ENCODE measurements at places on chromosomes 6 and 20. TPM values are rescaled to one million over a fixed set of nuclear protein-coding genes. Genes with fewer than 3 reads are reported as not detected.
A peak's percentile ranks its signal among the peaks of the same experiment; 100 is the strongest.

- peak; percentile 73 for DNase-seq
Measured at GRCh38 chr6:165847407-165848085, 184.5 kb upstream of the PDE10A start.

DNA sequence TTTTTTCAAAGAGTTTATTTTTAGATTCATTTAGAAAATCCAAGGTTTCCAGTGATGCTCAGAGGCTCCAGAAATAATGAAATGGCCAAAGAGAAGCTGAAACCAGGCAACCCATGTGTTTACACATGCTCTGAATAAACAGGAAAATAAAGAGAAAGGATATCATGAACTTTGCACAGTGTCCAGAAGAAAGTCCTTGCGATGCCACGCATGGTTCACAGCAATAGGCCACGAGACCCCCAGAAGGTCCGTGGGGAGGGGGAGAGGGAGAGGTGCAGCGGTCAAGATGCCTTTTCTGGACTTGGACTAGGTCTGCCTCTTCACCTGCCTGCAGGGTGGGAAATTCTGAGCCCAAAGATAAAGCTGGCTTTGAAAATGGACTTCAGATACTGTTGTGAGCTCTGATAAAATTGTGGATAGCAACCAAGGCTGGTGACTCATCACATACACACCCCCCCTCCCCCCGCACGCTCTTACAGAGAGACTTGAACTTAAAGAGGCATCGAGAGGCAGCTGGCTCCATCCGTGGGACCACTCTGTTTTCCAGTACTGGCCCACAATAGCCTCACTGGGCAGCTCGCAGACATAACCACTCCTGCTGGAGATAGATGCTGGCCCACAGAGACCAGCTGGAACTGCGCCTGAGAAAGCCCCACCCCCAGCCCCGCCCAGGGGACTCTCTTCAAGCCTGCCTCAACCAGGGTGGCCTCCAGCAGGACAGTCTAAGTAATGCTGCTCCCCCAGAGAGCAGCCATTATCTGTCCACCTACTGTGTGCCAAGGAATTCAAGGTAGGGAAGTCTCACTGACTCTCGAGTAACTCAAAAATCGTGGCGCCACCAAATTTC is 21.2 kb upstream of the NFATC2 start:
- DNase-seq = no peak

GRCh38 chr6:122322824-122323223 is 76.6 kb upstream of the HSF2 start:
- DNase-seq = no peak

GRCh38 chr20:23832775-23833513 is 6.4 kb upstream of the CST2 start:
- no peak for DNase-seq

GRCh38 chr6:36327919-36328236 is 8.8 kb downstream of the BNIP5 start:
- DNase-seq = no peak

GRCh38 chr6:99589290-99589672 is 17.4 kb upstream of the PRDM13 start:
- no peak for DNase-seq

- DNase-seq = no peak
Measured at GRCh38 chr6:113695516-113695915, 161.6 kb upstream of the MARCKS start.

GRCh38 chr6:126388104-126388598 is 48.2 kb downstream of the CENPW start:
- DNase-seq = no peak

DNA sequence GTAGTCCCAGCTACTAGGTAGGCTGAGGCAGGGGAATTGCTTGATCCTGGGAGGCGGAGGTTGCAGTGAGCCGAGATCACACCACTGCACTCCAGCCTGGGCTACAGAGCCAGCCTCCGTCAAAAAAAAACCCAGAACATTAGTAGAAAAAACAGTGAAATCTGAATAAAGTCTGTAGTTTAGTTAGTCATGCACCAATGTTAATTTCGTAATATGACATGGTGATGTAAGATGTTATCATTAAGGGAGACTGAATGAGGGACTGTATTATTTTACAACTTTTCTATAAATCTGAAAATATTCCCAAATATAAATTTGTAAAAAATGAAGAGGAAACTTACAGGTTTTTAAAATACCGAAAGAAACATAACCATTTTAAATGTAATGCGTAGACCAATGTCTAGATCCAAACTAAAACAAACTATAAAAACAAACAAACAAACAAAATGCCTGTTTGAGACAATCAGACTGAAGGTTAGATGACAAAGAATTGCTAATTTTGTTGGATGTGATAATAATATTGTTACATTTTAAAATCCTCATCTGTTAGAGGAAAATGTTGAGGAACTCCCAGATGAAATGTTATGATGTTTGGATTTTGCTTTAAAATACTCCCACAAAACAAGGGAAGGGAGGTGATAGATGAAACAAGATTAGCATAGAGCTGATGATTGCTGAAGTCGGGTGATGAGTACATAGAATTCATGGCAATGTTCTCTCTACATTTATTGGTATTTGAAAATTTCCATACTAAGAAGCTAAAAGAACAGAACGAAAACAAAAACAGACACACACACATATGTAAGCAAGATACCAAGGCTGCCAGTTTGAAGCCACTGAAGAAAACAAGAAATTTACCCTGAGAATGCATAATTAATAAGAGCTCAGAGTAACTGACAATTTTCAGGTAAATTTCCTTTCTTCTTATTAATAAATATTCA is 1.8 kb downstream of the GSTA4 start:
- DNase-seq = no peak

- DNase-seq = no peak
Measured at GRCh38 chr20:15895560-15896084, 677.6 kb downstream of the KIF16B start.

GRCh38 chr20:9390441-9390840 is 123.9 kb upstream of the LAMP5 start:
- no peak for DNase-seq

DNA sequence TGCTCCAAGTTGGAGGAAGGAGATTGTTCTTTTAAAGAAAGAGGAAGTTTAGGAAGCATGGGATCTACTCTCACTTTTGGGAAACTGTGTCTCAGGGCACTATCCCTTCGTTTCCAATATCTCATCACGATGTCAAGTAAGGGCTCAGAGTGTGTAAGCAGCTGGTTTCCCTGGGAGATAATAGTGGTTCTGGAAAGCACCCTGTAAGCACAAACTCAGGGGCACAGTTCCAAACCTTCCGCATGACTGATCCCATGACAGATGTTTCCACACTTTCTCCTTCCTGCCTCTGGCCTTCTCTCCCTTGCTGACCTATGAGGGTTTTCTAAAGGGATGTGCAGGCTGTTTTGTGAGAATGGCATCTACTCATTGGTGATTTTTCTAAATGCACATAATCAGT is 33.9 kb downstream of the ADTRP start:
- DNase-seq = no peak

DNA sequence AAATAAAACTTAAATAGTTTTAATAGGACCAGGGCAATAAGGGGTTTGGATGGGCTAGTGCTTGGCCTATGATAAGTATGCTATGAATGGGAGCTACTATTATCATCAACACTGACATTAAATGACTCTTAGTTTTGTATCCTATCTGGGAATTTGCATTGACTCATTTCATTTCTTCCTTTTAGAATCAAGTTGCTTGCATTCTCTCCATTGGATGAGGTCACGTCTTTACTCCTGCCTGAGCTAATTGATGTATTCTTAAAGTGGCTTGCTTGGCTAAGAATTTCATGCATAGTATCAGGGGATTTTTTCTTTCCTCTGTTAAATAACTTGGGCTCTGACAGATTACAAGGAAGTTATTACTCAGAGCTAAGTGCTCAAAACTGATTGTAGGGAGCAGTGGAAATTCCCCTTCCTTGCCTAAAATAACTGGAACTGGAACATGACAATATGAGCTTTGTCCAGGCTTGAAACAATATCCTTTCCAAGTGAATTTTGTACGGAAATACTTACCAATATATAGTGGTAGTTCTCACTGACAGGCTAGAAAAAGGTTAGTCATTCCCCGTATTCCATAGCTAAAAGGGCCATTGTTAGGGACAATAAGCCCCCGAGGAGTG is 169.9 kb downstream of the BCAS1 start:
- DNase-seq = no peak

- peak; percentile 42 for DNase-seq
Measured at GRCh38 chr6:169847901-169848311, 96.5 kb downstream of the ERMARD start.

GRCh38 chr6:133502441-133503335 is 261.5 kb downstream of the EYA4 start:
- no peak for DNase-seq

DNA sequence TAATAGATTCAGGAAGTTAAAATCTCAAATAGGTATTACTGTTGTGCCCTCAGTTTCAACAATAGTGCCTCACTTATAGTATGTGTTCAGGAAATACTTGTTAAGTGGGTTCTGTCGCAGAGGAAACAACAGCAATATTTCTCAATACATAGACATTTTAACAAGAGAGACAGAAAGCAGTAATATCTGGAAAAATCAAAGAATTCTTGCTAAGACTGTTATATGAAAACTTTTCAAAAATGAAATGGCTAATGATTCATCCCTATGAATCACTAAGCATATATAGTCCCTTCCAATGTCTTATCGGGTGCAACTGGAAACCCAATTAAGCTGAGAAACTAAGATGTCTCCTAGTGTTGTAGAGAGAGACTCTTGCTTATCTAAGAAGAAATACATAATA is 668.9 kb downstream of the TFAP2A start:
- no peak for DNase-seq

- no peak for DNase-seq
Measured at GRCh38 chr6:14765106-14765505, 480.8 kb upstream of the JARID2 start.

GRCh38 chr6:45297320-45297719 is 30.8 kb upstream of the RUNX2 start:
- no peak for DNase-seq

DNA sequence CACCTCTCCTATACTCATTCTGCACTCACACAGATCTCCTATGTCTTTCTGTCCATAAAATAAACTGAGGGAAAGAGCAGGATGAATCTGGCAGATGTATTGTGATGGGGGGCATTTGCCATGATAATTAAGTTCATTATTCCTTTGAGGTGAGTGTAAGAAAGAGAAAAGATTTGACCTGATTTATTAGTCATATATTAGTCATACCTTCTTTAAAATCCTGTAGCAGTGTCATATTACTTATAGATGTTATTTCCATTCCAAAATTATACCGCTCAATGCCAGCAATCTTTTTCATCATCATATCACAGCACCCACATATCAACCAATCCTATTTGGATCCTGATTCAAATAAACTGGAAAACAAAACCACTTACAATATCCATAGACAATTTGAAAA is 733.3 kb upstream of the SLC35B3 start:
- no peak for DNase-seq

DNA sequence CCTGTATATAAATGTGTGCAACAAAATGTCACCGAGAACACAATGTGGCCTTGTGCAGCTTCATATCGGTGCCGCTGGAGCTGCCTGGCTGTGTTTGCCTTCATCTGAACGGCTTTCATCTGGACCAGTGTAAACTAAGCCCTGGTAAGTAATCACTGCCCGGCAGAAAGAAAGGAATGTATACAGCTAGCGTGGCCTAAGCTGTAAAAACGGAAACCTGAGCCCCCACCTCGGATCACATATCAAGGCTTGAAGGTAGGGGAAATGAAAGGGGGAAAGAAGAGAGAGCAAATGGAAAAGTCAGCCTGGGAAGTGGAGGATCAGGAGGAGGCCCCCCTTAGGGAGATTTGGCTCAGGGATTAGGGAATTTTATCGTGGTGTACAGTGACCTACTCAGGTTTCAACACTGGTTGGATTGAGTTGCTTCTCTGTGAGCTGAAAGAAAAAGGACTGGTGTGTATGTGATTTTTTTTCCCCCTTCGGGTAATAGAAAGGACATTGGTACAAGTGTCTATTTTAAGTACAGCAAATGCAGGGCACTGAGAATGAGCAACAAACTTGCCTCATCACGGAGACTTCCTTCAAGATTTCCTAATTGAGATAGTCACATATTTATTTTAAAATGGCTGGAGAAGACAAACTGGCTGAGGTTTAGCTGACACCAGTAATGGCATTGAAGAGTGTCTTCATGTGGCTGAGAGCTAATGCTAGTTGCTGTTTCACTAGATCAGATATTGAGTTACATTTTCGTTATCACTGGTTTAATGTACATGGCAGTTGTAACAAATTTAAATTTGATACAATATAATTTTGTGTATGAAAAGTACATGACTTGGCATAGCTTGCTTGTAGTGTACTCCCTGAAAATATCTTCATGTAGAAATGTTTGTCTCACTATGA is 3.5 kb downstream of the SOBP start:
- no peak for DNase-seq

DNA sequence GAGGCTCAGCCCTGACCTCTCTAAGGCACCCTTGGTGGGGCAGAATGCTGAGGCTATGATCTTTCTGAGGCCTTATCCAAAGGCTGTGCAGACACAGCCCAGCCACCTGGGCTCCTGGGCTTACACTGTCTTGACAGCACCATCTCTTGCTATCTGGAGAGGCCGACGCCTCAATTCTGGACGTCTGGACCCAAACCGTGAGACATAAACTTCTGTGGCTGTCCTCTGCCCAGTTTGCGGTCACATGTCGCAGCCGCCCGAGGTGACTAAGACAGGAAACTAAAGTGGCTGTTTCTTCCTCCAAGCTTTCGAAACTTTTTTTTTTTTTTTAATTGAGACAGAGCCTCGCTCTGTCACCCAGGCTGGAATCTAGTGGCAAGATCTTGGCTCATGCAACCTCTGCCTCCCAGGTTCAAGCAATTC is 49.3 kb downstream of the PRR18 start:
- no peak for DNase-seq

DNA sequence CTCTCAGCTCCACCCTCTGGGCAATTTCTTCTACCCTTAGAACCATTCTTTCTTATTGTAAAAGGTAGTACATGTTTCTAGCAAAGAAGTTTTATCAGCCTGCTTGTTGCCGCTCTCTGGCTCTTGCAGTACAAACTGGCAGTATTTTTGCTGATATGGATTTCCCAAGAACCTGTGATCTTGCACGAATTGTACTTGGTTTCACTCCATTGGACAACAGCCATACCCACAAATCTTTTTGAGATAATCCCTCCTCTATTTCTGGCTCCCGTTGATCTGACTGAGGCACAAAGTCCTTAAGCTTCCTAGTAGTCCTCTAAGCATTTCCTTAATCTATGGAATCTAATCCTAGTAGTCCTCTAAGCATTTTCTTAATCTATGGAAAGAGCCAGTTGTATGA is 487.0 kb upstream of the PTCHD4 start:
- DNase-seq = no peak

GRCh38 chr6:2881423-2881822 is 21.7 kb downstream of the SERPINB9 start:
- DNase-seq = no peak

OOEP gene
- not detected for total RNA-seq

PRKN gene
- 13.4 TPM for total RNA-seq

SLC22A16 gene
- total RNA-seq = not detected

KIF6 gene
- total RNA-seq = 1.8 TPM

PPP2R5D gene
- total RNA-seq = 44.3 TPM

SOBP gene
- total RNA-seq = 7.4 TPM

ISM1 gene
- 0.21 TPM for total RNA-seq

PBOV1 gene
- total RNA-seq = not detected

XKR7 gene
- total RNA-seq = not detected

All from osteocyte (in vitro differentiated cells).